Retina (tissue), 1 donor: ENCODE measurements at places on chromosomes 6 and 20.

GRCh38 chr20:22411627-22412450, 172.5 kb downstream of the FOXA2 start:
- DNase-seq, result no peak

DNA sequence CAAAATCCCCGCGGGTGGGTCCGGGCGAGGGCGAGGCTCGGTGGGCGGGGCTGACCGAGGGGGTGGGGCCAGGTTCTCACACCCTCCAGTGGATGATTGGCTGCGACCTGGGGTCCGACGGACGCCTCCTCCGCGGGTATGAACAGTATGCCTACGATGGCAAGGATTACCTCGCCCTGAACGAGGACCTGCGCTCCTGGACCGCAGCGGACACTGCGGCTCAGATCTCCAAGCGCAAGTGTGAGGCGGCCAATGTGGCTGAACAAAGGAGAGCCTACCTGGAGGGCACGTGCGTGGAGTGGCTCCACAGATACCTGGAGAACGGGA, 809 bp downstream of the HLA-G start:
- peak; percentile 31 for DNase-seq

GRCh38 chr6:125201961-125202729, 48.6 kb downstream of the TPD52L1 start:
- no peak for DNase-seq

DNA sequence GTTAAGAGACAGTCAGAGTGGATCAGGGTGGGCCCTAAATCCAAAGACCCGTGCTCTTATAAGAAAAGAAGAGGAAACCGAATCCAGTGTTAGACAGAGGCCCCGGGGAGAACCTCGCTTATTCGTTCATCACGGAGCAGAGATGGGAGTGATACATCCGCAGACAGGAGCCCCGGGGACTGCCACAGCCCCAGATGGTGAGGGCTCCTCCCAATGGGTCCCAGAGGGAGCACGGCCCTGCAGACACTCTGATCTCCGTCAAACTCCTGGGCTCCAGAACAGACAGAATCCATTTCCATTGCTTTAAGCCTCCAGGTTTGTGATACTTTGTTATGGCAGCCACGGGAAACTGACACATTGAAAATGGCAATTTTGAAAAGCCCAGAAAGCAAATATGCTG, 47.0 kb downstream of the CDH4 start:
- DNase-seq, result no peak

GRCh38 chr6:6707143-6707542, 118.6 kb downstream of the LY86 start:
- no peak for DNase-seq

DNA sequence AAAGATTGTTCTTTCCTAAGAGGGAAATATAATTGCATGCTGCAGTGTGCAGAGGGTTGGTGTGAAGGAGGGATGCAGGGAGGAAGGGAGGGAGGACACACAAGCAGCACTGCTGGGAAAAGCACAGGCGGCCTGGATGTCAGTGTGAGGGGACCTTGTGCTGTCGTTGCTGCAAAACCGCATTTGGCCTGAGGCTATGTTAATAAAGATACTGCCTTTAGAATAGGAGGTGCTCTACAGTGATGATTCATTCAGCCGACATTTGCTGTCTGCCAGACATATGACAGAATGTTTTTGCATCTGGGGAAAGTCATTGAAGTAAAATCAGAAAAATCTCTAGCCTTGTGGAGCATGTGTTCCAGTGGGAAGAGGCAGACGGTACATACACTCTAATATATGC, 50.5 kb upstream of the TRIM26 start:
- no peak for DNase-seq

GRCh38 chr20:58312836-58313235, 3.3 kb downstream of the RAB22A start:
- no peak for DNase-seq

DNA sequence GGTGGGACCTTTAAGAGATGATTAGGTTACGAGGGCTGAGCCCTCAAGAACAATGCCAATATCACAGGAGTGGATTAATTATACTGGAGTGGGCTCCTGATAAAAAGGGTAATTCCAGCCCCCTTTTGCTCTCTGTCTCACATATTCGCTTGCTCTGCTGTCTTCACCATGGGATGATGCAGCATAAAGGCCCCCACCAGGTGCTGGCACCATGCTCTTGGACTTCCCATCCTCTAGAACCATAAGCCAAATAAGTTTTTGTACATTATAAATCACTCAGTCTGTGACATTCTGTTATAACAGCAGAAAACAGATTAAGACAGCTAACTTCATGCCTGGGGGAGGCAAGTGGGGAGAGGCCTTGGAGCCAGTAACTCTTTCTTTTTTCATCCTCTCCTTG, 9.8 kb upstream of the SNRPB start:
- no peak for DNase-seq

GRCh38 chr6:37783025-37783855, 36.3 kb upstream of the ZFAND3 start:
- peak; percentile 78 for DNase-seq

GRCh38 chr20:62715201-62715600, 6.6 kb downstream of the NTSR1 start:
- no peak for DNase-seq

GRCh38 chr6:45830441-45831139, 185.1 kb downstream of the CLIC5 start:
- no peak for DNase-seq

GRCh38 chr6:21653905-21654304, 60.4 kb downstream of the SOX4 start:
- no peak for DNase-seq

- no peak for DNase-seq
These were observed 180.9 kb downstream of the KIF16B start for GRCh38 chr20:16392346-16392745.

- no peak for DNase-seq
These were observed 916.5 kb downstream of the QKI start for GRCh38 chr6:164331026-164331425.

- DNase-seq, result no peak
These were observed 133.8 kb downstream of the PRND start for GRCh38 chr20:4855555-4855954.

GRCh38 chr6:42674780-42675179, 47.6 kb downstream of the PRPH2 start:
- DNase-seq, result no peak

GRCh38 chr6:122078481-122078880, 321.0 kb upstream of the HSF2 start:
- no peak for DNase-seq

DNA sequence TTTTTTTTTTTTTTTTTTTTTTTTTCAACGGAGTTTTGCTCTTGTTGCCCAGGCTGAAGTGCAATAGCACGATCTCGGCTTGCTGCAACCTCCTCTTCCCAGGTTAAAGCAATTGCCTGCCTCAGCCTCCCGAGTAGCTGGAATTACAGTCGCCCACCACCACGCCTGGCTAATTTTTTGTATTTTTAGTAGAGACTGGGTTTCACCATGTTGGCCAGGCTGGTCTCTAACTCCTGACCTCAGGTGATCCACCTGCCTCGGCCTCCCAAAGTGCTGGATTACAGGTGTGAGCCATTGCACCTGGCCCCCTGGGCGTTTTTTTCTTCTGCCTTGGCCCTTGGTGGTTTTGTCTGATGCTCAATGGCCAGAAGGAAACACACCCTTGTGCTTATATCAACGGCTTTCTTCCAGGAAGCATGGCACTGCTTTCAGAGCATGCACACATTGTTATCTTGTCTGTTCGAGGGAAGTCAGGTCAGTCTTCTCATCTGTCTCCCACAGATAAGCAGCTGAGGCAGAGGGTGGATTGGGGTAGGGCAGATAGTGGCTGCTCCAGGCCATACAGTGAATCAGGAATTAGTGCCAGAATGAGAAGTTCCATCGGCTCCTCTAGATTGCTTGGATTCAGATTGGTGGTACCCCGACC, 203.1 kb downstream of the TSHZ2 start:
- no peak for DNase-seq

- no peak for DNase-seq
These were observed 40.5 kb upstream of the TAF8 start for GRCh38 chr6:42009844-42010184.

DNA sequence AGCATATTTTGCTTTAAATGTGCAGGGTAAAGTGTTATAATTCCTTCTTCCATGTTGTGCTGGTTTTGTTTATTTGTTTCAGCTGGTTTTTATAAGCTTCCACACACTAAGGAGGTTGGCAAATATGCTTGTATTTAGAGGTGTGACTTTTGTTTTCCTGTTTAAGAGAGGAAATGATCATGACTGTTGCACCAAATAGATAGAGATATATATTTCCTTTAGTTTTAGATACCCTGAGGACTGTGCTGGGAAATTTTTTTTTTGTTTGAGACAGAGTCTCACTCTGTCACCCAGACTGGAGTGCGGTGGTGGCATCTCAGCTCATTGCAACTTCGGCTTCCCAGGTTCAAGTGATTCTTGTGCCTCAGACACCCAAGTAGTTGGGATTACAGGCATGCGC, 5.8 kb downstream of the TBPL1 start:
- no peak for DNase-seq

DNA sequence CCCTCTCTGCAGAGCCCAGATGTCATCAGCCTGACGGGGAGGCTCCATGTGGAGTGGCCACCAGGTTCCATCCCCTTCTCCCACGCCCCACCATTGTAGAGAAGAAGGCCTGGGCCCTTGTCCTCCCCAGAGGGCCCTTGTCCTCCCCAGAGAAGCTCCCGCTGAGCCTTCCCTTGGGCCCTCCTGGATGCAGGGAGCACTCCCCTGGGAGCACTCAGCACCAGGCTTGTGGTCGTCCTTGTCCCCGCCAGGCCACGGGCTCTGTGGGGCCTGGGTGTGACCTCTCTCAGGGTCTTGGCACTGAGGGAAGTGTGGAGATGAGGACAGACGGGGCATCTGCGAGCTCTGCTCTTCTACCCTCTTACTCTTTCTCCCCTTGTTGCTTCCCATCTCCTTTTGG, 83.4 kb upstream of the NNAT start:
- no peak for DNase-seq

GRCh38 chr6:47718571-47718970, 20.2 kb downstream of the ADGRF4 start:
- DNase-seq, result no peak
